T-helper 1 cell (primary cell): ENCODE measurements at places on chromosomes 4 and X.

GRCh38 chr4:147760695-147761094 lies 28.8 kb downstream of the ARHGAP10 start:
- no peak for DNase-seq

DNA sequence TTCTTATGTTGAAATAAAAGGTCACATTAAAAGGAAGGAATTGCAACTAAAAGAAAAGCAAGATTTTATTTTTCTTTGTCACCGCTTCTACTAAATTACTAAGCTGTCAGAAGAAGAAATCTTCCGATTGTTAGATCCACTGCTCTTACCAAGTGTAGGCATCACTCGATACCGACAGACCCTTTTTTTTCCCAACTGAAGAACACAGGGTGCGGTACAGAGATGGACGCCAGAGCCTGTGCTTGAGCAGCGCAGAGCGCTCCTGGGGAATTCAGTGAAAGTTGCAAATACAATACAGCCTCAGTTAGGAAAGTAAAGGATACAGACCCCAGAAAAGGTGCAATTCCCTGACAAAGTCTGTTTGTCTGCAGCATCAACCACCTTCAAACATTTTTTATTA lies 94.9 kb upstream of the WDR17 start:
- DNase-seq = no peak

GRCh38 chrX:40168480-40169011 lies 70.8 kb upstream of the BCOR start:
- DNase-seq = no peak

DNA sequence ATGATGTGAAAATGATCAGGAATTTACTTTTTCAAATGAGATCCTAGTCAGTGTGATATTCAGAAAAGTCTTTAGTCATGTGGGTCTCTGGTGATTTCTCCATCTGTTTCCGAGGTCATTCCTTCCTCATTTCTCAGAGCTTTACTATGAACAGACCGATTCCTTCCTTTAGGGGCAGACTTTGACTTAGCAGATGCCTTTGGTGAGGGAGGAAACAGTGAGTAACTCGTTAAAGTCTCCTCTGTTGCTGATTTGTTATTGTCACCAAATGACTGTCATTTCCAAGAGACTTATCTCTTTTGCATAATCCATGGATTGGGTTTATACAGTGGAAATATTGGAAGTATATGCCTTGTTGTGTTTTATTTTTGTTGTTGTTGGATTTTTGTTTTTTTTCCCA lies 76.2 kb upstream of the CD99 start:
- DNase-seq = no peak

DNA sequence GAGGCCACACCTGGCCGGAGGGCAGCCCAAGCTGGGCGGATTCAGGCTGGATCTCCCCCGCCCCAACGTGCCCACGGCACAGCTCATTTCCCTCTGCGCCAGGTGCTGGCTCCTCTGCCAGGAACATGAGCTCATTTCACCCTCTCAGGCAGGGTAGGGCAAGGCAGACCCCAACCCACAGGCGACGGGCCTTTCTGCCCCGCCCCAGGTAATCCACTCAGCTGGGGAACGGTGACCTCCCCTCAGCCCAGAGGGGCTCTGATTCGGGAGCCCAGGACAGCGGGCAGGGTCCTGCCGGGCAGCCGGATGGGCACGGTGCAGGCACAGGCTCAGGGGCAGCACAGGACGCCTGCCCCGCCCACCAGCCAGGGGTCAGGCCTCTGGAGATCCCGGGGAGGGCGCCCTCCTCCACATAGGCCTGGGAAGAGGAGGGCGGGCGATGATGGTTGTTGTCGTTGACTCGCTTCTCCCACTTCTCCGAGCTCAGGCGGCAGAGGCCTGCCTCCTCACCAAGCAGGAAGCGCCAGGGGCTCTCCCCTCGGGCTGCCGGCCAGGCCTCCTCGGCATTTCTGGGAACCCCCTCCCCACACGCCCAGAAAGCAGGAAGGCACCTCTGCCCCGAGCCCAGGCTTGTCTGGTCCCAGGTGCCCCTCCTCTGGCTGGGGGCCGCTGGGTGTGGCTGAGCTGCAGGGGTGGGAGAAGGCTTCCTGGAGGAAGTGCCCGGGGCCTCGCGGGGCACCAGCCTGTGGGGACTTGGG lies 31.1 kb downstream of the TACC3 start:
- no peak for DNase-seq

DNA sequence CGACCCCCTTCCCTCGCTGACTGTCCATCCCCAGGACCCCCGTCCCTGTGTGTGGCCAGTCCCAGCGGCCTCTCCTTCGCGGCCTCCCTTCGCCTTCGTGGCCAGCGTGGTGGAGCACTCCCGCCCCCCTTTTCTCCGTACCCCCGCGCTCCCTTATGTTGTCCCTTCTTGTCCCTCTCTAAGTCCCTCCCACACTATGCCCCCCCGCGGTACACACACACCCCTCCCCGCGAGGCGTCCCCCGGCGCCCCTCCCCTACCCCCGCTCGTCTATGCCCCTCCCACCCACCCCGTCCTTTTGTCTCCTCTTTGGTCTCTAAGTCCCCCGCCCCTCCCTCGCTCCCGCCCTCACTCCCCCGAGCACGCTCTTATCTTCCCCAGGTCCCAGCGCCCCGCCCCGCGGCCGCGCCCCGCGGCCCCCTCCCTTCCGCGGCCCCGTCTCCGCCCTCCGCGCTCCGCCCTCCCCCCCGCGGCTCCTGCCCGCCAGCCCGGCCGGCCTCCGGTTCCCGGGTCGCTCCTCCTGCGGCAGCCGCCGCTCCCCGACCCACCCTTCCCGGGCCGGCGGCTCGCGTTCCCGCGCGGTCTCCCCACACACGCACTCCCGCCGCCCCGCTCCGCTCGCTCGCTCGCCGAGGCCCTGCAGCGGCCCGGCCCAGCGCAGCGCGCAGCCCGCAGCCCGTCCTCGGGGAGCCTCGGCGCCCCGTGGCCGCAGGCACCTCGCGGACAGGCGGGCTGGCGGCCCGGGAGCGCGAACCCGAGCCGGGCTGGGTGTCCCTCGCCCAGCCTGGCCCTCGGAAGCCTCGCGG lies 26.3 kb downstream of the UTP14A start:
- DNase-seq = peak; percentile 74

- DNase-seq = no peak
Observed at GRCh38 chr4:139951021-139951420, 203.0 kb downstream of the MAML3 start.

DNA sequence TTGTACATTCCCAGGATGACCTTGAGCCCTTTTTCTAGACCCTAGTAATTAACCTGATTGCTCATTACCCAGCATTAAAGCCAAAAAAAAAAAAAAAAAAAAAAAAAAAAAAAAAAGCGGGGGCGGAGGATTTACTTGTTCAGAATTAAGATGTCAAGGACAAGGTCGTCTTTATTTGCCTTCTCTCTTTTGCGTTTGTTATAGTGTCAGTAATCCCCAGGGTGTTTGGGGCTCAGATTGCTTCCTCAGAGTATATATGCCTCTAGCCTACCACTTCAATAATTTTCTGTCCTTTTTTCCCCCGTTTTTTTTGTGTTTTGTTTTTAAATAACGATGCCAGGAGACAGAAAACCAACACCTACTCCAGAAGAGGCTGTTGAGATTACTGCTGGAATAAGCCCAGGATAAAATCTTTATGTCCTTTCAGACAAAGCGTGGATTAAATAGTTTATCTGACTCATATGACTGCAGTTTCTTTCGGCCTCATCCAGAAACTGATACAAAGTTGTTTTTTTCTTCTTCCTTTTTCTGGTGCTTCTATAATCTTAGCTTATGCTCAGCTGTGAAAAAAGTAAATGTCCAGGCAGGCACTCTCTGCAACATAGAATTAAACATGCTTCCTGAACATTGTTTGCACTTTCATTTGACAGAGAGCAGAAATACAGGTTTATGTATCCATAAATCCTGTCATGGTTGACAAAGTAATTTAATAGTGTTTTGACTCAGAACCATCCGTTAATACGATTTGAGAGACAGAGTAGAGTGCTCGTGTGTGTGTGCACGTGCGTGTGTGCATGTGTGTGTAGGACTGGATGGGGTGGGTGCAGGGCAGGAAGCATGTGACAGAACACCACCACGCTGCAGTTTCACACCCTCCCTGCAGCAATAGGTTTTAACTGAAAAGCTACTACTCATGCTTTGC lies 138.6 kb downstream of the AFF1 start:
- peak; percentile 21 for DNase-seq

DNA sequence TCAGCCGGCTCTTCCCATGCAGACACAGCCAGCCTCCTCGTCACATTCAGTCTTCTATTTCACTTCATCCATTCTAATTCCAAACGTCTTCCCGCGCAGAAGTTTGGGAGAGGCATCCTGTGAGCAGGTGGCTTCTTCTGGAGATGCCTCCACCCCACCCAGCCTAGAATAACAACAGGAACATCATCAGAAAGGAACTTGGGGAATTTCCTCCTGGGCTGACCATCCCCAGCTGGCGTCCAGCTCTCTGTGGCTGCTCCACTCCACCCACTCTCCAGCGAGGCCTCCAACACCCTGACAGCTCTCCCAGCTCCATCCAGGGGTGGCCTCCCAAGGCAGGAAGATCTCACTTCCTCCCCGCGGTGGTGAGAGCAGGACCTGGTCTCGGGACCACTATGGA lies 5.5 kb upstream of the C4orf50 start:
- no peak for DNase-seq
